Stimulated activated CD4-positive, alpha-beta T cell treated with anti-CD3 and anti-CD28 coated beads, Interleukin-12 subunit alpha, Interleukin-12 subunit beta, amount 100 ng/mL, for 24 hours (primary cell): ENCODE measurements at places on chromosomes 6 and 20.

GRCh38 chr6:163190786-163191185, 223.7 kb upstream of the QKI start:
- DNase-seq, result no peak

DNA sequence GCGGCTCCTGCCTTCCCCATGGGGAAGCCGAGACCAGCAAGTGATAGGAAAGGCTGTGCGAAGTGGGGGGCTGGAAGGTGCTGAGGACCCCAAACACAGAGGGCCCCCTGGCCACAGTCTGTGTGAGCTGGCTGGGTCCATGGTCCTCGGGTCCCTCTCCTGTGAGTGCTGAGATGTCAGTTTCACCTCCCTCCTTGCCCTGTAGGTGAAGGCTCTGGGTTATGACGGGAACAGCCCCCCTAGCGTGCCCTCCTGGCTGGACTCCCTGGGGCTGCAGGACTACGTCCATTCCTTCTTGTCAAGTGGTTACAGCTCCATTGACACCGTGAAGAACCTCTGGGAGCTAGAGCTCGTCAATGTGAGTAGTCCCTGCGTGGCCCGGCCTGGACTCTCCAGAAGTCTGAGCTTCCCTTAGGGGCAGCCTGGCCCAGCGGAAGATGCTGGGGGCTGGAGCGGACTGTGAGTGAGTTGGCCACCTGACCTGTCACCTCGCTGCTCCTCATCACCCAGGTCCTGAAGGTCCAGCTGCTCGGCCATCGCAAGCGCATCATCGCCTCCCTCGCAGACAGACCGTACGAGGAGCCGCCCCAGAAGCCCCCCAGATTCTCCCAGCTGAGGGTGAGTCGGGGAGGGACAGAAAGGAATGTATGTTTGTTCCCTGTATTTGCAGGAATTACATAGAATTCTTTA, 61.7 kb downstream of the TCP11 start:
- no peak for DNase-seq

DNA sequence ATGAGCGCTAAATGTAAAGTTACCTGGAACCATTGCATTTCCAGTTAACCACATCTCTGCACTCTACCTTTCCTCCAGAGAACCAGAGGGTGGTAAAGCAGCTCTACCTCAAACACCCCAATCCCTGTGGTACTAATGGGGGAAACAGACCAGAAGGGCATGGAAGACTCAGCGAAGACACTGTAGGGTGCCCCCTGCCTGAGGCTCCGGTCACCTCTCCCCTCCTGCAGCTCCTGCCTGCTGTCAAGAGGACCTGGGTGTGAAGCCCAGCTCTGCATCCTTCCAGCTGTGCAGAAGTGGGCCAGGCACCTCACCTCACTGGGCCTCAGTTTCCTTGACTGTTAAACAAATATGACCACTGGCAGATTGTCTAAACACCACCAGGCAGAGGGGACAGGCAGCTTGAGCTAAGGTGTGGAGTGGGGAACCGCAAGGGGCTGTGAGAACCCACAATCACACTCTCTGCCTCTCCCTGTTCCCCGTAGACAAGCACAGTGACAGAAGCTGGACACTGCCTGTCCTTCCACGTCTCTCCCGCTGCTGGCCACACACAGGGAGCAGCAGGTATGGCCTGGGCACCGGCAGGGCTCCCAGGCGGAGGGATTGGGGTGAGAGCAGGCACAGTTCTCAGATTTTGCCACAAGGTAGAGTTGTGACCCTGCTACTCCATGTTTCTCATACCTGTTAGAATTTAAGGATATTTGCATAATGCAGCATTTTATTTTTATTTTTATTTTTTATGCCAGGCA, 9.1 kb upstream of the BPIFA2 start:
- DNase-seq, result no peak

GRCh38 chr6:37366910-37367309, 13.1 kb downstream of the RNF8 start:
- DNase-seq, result no peak

DNA sequence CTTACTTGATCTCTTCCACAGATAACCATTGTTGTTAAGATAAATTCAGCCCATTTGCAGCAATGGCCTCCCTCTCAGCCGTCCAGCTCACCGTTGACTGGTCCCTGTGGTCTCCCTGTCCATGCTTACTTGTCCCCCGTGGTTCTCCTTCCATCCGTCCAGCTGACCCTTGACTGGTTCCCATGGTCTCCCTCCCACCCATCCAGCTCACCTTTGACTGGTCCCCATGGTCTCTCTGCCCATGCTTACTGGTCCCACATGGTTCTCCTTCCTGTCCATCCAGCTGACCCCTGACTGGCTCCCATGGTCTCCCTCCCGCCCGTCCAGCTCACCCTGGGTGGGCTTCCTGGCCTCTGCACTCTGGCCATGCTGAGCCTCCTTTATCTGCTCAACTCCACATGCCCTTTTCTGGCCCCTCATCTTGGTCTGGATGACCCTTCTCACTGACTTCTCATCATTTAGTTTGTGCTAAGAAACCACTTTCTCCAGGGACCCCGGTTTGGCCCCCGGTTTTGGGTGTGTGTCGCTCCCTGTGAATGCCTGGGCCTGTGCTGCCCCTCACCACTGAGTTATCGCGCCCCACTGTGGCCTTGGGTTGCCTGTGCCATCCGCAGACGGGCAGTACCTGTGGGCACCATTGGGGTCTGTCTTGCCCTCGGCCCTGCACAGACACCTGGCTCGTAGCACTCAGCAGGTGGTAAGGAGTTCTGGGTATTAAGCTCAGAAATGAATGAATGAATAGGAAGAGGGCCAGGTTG, 146.4 kb downstream of the ERMARD start:
- no peak for DNase-seq

- DNase-seq, result no peak
Observed at GRCh38 chr20:46953596-46953995, 59.0 kb downstream of the EYA2 start.

DNA sequence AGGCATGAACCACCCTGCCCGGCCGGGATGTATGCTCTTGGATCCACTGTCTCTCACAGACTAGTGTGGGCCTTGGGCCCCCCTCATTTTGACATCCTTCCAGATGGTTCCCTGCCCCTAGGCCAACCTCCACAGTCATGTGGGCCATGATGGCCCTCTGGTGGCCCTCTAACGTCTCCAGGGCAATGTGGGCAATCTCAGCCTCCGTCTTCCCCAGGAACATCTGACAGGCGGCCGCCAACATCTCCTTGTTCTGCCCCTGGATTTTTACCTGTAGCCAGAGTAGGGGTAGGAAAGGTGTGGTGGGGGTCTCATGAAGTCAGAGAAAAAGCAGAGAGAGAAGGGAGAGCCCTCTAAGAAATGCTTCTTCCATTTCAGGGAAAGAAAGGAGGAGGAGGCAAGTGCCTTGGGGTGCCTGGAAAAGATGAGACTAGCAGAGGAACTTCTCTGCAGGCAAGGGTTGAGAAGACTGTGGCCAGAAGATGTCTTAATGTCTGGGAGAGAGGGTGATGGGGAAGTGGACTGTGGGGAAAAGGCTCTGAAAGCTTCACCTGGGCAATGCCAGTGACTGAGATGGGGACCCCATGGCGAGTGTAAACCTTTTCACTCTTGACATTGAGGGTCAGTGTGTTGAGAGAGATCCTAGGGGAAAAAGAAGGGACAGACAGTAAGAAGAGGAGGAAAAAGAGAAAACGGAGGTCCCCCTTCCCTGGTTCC, 1.3 kb downstream of the FLOT1 start:
- DNase-seq, result no peak

DNA sequence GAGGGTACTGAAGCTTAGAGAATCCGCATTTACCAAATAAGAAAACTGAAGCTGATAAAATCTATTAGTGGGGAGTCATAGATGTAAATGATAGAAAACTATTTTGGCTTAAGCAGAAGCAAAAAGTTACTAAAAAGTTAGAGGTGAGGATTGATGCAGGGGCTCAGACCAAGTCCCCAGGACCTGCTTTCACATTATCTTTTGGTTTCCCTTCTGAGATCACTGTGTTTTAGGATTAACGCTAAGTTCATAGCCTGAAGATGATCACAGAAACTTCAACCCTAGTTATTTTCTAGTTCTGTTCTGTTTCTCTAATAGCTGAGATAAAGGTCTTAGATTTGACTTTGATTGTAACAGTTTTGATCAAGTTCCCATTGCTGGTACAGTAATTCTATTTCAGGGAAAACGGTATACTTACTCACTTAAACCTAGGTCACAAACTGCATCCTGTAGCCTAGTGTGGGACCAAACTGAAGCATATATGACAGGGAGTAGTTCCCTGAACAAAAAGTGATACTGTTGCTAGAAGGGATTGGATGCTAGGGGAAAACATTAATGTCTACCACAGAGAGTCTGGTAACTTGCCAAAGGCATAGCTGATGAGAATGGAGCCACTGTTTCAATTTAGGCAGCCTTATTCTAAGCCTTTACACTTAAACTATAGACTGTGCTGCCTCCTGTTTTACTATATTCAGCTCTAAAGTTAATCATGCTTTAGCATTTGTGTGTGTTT, 13.1 kb downstream of the CYB5R4 start:
- DNase-seq, result no peak

DNA sequence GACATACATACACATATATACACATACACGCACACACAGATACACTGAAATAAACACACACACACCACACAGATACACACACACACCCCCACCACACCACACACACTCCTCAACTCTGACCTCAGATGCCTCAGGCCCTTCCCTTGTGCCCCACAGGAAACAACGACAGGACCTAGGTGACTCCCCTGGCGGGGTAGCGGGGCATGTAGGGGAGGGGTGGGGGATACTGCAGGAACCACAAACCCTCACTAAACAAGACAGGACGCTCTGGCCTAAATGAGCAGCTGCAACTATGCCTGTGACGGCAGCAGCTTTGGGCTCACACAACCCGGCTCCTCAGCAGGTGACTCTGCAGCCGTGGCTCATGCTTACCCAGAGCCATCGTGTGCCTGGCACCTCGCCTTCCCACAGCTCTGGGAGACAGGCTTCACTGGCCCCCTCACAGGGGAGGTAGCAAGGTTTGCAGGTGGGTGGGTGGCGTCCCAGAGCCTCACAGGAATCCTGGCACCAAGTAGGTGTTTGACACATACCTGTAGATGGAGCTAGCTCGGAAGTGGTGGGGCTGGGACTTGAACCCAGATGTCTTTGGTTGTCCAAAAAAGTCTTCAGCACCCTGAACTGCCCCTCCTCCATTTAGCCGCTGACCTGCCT, 100.8 kb downstream of the GRM4 start:
- DNase-seq, result no peak

DNA sequence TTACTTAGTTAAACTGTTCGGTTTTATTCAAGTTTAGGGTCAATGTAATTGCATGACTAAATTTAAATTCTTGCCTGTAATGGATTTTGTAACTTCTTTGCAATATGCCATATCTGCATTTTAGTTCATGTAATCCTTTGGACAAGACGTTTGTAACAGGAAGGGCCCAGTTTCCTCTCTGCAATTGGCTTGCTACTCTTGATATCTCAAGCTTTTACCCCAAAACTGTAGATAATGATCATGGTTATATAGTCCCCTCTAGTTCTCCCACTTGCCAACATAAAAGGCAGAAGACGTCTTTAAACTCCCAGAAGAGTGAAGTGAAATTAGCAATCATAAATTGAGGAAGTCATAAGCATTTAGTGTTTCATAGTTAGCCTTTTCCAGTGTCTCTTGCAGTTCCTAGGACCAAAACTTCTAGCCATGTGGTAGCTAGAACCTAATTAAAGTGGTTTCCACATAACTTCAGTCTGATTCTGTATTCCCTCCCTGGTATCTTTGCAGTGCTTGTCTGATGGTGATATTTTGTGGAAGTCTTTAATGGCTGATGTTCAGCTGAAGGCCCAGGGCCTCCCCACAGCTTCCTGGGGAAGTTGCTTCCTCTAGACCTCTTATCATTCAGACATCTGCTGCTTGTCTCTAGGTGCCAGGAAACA, 117.8 kb upstream of the SUPT3H start:
- DNase-seq, result no peak

- DNase-seq, result no peak
Observed at GRCh38 chr6:16130437-16130891, 1.6 kb downstream of the MYLIP start.

- no peak for DNase-seq
Observed at GRCh38 chr6:11869672-11870340, 91.2 kb upstream of the ADTRP start.

- DNase-seq, result no peak
Observed at GRCh38 chr6:159594106-159594749, 98.8 kb downstream of the SOD2 start.

DNA sequence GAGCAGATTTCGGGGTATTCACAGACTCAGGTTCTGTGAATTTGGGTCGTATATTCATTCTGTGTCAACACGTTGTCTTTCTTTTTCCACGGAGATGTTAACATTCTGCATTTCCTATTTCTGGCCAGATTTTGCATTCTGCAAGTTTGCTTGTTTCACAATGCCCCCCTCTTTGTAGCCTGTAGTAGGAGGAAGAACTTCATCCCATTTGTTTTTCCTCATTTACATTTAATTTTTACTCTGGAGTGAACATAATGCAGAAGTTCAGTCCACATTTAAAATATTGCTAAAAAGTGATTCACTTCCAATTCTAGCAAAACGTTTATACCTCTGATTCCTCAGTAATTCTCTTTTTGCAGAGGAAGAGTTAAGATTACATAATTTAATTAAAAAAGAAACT, 12.9 kb downstream of the TAGAP start:
- no peak for DNase-seq

DNA sequence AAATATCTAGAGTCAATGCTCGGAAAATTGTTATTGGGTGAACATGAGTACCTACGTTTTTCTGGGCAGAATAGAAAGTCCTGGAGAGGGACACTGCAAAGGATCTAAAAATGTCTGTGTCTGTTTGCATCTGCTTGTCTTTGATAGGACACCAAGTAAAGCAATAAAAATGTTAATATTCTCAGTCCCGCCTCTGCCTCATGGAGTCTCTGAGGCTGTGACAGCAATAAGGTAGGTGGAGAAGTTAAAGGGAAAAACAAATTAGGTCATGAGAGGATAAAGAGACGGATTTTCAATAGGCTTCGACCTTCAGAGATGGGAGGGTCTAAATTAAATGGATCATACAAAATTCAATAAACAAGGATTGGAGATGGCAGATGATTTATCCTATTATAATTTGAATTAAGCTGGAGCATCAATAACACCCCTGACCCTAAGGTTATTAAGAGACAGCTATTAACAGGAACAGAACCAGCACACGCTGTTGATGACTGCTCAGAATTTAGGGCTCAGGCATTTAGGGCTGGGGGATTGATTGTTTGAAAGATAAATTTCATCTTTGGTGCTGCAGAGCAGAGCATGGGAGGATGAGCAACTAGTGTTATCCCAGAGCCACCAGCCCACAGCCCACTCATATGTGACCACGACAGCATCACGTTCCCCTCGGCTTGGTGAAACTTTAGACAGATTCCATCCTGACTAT, 620.3 kb upstream of the CDH4 start:
- DNase-seq, result no peak

GRCh38 chr20:25248786-25249172, 894 bp downstream of the PYGB start:
- no peak for DNase-seq

- no peak for DNase-seq
Observed at GRCh38 chr6:3566812-3567211, 110.0 kb upstream of the SLC22A23 start.

- DNase-seq, result no peak
Observed at GRCh38 chr20:37511610-37512275, 9.3 kb upstream of the NNAT start.
